ENCODE measurements at places on chromosomes 4 and X. TPM values are rescaled to one million over a fixed set of nuclear protein-coding genes. Genes with fewer than 3 reads are reported as not detected.

Gene SCLT1
- total RNA-seq = 20.8 TPM

Gene ATP2B3
- total RNA-seq = not detected

Gene TCEAL2
- 0.51 TPM for total RNA-seq

Gene MSX1
- total RNA-seq = not detected

Gene CXCR3
- 28.5 TPM for total RNA-seq

Gene SPOCK3
- total RNA-seq = not detected

Gene FAM184B
- total RNA-seq = not detected

GRCh38 chr4:15837591-15837990 lies 59.5 kb downstream of the CD38 start:
- no peaks in the 10 kb centered on the region for H3K27me3 ChIP-seq
- no peak overlapping the region for H3K4me3 ChIP-seq

- no peaks in the 10 kb centered on the region for H3K36me3 ChIP-seq
- no peak for DNase-seq
- no peak overlapping the region for H3K4me3 ChIP-seq
- no peaks in the 10 kb centered on the region for H3K4me1 ChIP-seq
Observed at GRCh38 chr4:107153228-107153627, 117.1 kb upstream of the DKK2 start.

GRCh38 chrX:41708486-41708885 lies 15.5 kb upstream of the GPR82 start:
- H3K27ac ChIP-seq = no peak overlapping the region
- H3K27me3 ChIP-seq = no peaks in the 10 kb centered on the region
- no peak overlapping the region for H3K4me3 ChIP-seq
- H3K4me1 ChIP-seq = peaks cover 49% of the 10 kb centered on the region
- no peaks in the 10 kb centered on the region for H3K36me3 ChIP-seq

DNA sequence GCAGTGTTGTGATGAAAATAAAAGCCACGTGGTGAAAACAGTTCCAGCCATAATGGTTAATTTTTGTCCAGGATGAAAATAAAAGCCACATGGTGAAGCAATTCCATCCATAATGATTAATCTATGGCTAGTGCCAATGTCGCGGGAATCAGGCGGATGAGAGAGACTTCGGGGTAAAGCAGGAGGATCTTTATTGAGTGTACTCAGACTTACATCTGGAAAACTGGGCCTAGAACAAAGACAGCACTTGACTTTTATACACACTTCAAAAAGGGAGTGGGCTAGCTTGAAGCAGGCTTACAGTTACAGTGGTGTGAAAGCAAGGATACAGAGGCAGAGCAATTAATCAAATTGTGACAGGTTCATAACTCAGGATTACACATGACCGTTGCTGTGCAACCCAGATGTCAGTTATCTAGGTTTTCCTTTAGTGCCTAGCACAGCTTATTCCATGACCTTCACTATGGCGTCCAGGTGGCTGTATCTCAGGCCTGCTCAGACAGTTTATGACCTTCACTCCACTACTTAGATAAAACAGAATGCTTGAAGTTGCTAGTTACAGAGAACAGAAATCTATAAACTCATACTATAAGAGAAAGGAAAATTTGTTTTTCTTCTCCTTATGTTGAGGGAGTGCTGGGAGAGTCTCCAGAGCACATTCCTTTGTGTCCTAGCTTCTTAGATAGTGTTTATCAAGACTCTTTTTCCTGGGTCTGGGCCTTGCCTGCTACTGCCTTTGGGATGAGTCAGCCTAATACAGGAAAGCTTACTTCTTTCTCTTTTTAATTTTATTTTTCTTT lies 5.9 kb upstream of the PLA2G12A start:
- no peaks in the 10 kb centered on the region for H3K4me1 ChIP-seq
- H3K27me3 ChIP-seq = no peaks in the 10 kb centered on the region
- DNase-seq = no peak

DNA sequence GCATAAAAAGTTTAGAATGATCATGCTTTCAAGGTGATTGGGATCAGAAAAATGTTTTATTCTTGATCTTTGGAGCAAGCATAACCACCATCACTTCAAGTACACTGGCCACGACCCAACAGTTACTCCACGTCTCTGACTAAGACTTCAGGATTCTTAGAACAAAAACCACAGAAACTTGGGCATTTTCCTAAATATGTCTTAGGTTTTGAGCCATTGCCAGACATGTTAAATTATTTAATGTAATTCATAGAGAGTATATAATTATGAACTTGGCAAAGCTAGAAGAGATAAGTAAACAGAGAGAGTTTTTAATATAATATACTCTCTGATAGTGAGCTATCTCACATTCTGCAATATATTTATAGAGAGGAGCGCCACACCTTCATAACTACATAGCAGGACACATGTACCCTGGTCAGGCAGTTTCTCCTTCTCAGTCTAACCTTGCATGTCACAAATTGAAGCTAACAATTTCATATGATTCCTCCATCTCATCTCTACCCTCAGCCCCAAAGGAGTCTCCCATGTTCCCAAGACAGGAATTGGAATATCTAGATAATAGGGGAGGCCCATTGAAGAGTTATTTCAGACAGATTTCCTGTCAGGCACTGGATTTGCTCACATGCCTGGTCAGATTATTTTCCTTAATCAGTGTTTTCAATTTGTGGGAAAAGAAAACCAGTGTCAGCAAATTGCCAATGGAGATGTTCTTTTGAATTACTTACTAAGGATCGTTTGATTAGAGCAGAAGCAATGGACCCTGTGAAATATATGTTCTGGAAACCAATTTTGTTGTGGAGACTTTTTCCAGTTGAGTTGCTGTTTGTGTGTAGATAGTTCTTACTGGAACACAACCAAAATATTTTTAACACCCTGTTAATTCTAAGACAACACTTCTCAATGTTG lies 61.7 kb upstream of the GUCY1A1 start:
- DNase-seq = no peak
- no peak overlapping the region for H3K27ac ChIP-seq
- H3K4me3 ChIP-seq = no peak overlapping the region
- H3K36me3 ChIP-seq = no peaks in the 10 kb centered on the region
- H3K4me1 ChIP-seq = no peaks in the 10 kb centered on the region

DNA sequence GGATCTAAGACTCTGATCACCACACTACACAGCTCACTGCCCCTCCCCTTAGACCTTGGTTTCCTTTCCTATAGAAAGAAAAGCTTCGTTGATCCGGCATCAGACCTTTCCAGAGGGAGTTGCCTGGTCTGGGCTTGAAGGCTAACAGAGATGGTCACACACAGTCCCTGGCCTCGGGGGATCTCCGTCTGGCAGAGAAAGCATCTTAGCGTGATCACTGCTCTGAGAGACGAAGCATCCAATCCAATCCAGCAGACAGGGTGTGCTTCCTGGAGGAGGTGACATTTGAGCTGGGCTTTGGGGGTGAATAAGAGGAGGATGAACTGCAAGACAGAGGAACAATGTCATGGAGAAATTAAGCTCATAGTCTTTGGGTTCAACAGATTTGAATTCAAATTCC lies 49.5 kb downstream of the HTRA3 start:
- DNase-seq = no peak
- no peak overlapping the region for H3K4me3 ChIP-seq
- H3K27ac ChIP-seq = no peak overlapping the region
- no peaks in the 10 kb centered on the region for H3K27me3 ChIP-seq
- H3K4me1 ChIP-seq = no peaks in the 10 kb centered on the region

- H3K4me1 ChIP-seq = peaks cover 34% of the 10 kb centered on the region
- H3K27me3 ChIP-seq = no peaks in the 10 kb centered on the region
- H3K4me3 ChIP-seq = no peak overlapping the region
Observed at GRCh38 chr4:101200561-101200960, 146.8 kb downstream of the PPP3CA start.

GRCh38 chrX:38935561-38935960 lies 134.3 kb downstream of the MID1IP1 start:
- H3K4me1 ChIP-seq = no peaks in the 10 kb centered on the region
- no peaks in the 10 kb centered on the region for H3K36me3 ChIP-seq
- DNase-seq = no peak
- no peak overlapping the region for H3K27ac ChIP-seq
- H3K4me3 ChIP-seq = no peak overlapping the region
- no peaks in the 10 kb centered on the region for H3K27me3 ChIP-seq

- no peaks in the 10 kb centered on the region for H3K4me1 ChIP-seq
- H3K27ac ChIP-seq = no peak overlapping the region
- peaks cover 15% of the 10 kb centered on the region for H3K36me3 ChIP-seq
- DNase-seq = no peak
Observed at GRCh38 chrX:341541-342101, 23.0 kb upstream of the GTPBP6 start.

GRCh38 chr4:6890358-6890757 lies 19.3 kb upstream of the TBC1D14 start:
- H3K36me3 ChIP-seq = peaks cover 12% of the 10 kb centered on the region
- peaks cover 23% of the 10 kb centered on the region for H3K4me1 ChIP-seq
- H3K4me3 ChIP-seq = no peak overlapping the region
